ENCODE measurements at places on chromosomes 1 and 21.

DNA sequence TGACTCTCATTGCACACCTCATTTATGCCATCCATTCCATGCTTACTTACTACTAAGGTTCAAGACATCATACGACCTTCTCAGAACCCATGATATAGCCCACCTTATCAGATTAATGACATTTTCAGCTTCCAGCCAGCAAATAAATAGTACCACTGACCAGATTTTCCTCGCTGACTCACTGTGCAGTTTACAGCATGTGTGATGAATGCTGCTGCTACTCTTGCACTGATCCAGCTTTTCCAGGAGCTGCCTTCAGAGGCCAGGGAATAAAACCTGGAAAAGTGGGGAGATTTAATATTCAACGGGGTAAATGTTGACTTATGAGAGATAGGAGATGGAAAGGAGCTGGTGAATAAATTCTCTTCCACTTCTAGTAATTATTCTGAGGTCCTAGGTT, 247.1 kb downstream of the COL11A1 start:
- no peak for DNase-seq

DNA sequence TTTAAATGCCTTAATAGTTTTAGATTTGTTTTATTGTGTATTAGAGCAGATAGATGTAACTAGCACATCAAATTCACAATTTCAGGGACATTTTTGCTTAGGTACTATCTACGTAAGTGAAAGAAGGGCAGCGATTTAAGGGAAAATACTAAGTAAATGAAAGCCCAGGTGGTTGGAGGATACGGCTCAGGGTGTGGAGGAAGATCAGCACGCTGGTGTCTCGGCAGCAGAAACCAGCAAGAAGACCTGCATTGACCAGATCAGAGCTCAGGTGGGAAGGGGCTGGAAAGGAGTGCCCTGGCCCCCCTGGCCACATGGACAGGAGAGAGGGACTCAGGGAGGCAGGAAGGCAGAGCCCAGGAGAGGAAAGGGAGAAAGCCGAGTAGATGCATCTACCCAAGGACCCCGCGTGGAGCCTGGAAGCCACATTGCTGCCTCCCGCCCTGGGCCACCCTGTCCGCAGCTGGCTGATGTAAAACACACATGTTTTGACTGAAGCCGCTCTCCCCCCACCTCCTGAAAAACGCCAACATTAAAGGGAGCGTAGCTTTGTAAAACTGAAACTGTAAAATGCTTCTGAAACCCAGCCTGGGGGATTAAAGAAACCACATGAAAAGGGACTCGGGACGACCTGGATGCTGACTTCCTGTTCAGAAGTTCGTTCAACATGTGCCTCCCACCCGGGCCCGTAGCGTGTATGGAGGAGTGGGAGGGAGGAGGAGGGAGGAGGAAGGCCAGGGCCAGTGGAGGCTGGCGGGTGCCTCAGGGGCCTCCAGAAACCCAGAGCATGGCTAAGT, 72.6 kb upstream of the TARDBP start:
- DNase-seq, result no peak

DNA sequence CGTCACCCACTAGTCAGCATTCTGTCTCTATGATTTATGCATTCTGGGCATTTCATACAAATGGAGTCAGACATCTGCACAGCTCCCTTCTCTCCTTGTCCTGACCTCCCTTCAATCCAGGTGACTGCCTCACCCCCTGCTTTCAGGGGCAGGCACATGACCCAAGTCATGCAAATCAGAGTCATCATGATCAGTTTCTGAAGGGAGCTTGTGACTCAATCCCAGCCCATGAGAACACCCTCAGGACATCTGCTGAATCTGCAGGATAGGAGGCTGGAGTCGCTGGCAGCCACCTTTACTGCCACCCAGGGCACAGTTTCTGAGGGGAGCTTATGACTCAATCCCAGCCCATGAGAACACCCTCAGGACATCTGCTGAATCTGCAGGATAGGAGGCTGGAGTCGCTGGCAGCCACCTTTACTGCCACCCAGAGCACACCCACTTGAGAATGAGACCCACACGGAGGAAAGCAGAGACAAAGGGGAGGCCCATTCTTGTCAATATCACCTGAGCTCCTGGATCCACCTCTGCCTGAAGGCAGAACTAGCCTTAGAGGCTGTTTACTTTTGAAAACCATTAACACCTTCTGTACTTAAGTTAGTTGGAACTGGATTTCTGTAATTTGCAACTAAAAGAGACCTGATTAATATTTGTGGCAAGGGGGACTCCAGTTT, 62.3 kb upstream of the SLC25A33 start:
- DNase-seq, result no peak

- peak; percentile 28 for DNase-seq
These were observed 19.4 kb downstream of the CLIC6 start for GRCh38 chr21:34688145-34688544.

GRCh38 chr1:209723265-209723664, 18.6 kb downstream of the HSD11B1 start:
- DNase-seq, result no peak
